ENCODE measurements at places on chromosomes 12 and 14. TPM values are rescaled to one million over a fixed set of nuclear protein-coding genes. Genes with fewer than 3 reads are reported as not detected.

RFC5 gene
- total RNA-seq: 73.8 TPM

ART4 gene
- total RNA-seq: not detected

OR6C2 gene
- total RNA-seq: not detected

TEX52 gene
- total RNA-seq: 0.17 TPM

CLEC4D gene
- total RNA-seq: not detected

ARPC3 gene
- 279 TPM for total RNA-seq

DNA sequence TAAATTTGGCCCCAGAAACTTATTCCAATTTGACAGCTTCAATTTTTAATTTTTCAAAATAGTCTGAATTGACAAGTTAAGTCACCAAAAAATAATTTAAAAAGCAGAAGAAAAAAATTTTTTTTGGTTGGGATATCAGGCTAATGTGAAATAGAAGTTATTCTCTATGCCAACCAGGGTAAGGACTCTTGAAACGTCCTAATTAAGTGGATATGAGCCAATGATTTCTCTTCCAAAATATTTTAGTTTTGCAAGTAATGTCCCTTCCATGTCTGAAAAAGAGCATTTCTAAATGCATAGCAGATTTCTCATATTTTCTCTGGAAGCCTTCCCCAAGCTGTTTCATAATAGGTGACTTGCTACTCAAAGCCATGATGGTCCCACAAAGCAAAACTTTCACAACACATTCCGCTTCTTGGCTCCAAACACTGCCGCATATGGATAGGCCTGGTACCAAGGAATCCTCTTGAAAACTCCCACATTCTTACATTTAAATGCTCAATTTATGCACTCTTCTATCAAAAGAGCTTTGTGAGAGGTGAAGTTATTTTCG lies 65.1 kb downstream of the SIX6 start:
- no peak for DNase-seq

- peak; percentile 41 for DNase-seq
Observed at GRCh38 chr12:2691006-2691344, 103.8 kb upstream of the FKBP4 start.

- DNase-seq: no peak
Observed at GRCh38 chr12:55659486-55660385, 23.0 kb downstream of the OR10P1 start.

GRCh38 chr12:117069926-117070900 lies 29.0 kb downstream of the TESC start:
- no peak for DNase-seq

- no peak for DNase-seq
Observed at GRCh38 chr14:64444140-64444539, 21.2 kb upstream of the AKAP5 start.

GRCh38 chr12:131351319-131352028 lies 359.4 kb upstream of the SFSWAP start:
- no peak for DNase-seq

DNA sequence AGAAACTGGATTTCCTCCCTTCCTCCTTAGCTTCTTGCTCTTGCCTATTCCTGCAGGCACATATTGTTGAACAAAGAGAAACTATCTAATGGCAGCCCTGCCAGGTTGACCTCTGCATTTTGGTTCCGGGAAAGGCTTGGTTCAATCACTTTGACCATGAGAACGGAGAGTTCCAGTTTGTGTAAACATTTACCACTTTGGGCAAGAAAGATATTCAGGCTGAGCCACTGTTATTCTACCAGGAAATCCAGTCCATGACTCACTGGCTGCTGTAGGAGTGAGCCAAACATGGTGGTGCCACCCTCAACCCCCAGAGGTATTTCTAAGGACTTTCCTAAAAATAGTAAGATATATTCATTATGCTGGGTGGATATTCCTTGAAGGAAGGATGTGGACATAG lies 242.2 kb upstream of the OR4E1 start:
- DNase-seq: no peak

DNA sequence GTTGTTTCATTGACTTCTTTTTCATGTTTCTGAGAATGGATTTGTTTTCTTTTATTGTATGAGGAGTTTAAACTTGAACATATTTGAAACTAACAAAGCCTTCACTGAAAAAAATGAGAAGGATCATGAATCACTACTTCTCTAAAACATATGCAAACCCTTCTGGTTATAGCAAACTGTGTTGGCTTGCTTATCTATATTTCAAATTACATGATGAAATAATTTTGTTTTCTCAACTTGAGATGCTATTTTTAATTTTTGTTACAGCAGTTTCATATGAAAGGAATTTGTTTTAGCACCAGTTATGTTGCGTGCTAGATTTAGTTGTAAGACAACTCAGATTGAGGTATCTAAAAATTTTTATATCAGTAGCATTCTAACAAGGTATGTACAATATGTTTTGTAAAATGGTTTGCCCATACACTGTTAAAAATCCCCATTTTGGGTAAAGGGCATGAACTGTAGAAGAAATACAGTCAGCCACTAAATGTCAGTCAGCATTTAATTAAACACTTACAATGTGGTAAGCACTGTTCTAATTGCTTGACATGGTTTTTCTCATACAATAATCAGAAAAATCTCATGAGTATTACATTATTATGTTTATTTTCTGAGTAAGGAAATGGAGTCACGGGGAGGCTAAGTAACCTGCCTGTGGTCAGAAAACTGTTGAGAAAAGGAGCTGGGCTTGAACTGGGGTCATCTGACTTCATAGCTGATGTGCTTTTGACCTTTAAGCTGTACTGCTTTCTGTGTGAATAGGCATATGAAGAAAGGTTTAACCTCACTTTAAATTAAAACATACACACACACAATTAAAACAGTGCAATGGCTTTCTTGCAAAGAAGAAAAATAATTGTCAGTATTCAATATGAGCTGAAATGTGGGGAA lies 105.7 kb downstream of the PLEKHA5 start:
- no peak for DNase-seq

DNA sequence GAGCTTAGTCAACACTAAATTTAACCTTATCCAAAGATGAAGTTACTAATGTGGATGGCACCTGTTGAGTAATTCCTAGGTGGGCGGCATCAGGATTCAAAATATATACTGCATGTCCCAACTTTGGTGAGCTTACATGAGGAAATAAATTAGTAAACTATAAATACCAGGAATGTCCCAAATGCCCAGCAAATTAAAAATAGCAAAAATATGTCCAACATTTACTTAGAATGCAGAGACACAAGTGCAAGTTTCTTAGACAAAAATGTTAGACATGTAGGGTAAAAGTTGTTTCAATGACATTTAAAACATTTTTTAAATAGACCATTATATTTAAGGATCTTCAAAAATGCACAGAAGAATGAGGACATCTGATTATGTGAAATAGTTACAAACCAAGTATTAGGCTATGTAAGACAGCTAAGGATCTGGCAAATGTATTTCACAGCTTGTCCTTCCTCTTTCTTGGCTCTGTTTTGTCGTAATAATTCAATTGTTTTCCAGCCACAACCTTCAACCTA lies 115.9 kb downstream of the NAV3 start:
- no peak for DNase-seq

GRCh38 chr14:76484355-76484754 lies 108.4 kb downstream of the ESRRB start:
- DNase-seq: no peak

DNA sequence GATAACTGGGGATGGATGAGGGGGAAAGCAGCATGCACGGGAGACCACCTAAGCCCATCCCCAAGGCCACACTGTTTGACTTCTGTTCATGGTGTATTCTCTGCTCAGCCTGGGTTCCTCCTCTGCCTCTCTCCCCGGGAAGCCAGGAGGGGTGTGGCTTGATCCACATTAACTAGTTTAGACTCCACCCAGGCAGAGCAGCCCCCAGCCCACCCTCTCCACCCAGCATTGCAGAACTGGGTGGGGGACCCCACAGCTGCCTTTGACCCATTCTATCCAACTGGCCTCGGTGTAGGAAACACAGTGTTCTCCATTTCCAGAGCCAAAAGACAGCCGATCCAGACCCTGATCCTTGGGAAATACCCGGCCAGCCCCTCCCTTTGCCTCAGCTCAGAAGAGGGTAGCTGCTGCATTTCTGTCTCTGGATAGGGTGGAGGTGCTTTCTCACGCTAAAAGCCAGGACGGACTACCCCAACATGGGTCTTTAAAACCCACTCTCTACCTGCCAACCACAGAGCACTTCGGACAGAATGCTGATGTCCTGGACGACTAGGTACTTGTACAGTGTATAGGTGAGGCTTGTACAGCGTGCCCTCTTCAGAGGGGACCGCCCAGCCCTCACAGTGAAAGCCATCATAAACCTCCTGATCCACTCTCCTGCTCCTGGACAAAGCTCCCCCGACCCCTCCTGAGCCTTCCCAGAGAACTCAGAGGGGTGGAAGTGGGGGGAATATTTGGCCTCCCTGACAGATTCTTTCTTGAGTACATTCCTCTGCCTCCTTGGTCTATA lies 9.4 kb downstream of the SPRYD3 start:
- DNase-seq: no peak

DNA sequence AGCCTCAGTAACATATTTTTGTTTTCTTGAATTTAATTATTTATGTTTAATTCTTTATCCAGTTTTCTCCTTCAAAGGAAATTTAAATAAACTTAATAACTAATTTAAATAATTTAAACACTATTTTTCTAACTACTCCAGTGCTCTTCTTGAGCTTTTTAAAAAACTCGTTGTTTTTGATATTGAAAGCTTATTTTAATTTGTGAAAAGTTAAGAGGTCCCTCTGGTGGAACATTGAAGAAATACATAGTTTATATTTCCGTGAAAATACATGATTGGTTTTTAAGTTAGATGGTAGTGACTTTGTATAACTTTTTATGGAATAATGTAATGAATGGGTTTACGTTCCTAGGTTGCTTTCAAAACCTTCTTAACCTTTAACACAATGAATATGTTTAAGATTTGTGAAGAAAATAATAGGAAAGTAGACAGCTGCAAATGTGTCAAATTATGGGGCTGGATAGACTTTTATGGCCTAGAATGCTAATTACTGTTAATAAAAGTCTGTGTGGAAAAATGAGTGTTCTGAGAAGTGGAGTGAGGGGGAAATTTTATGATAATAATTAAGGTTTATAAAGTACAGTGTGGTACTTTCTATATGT lies 45.9 kb upstream of the MSRB3 start:
- no peak for DNase-seq

DNA sequence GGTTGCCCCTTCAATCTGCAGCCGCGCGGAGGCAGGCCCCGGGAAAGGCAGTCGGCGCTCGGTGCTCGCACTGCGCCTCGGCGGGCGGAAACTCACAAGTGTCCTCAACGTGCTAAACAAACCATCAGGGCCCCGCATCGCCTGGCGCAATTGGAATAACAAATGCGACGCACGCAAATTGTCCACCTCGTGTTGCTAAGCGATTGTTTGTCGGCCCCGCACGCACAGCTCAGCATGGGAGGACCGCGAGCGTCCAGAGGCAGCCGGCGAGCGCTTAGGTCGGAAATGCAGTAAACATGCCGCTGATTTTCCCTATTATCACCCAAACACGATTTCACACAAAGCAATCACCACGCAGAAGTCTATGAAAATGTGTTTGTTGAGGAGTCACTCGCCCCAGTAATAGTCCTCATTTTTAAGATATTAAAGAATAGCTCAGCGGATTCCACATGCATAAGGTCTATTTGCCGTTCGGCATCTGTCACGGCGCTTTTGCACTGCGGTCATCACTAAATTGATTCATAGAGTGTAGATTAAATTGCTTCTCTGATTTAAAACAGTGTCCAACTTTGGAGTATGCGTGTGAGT lies 3.2 kb upstream of the GSC start:
- no peak for DNase-seq

DNA sequence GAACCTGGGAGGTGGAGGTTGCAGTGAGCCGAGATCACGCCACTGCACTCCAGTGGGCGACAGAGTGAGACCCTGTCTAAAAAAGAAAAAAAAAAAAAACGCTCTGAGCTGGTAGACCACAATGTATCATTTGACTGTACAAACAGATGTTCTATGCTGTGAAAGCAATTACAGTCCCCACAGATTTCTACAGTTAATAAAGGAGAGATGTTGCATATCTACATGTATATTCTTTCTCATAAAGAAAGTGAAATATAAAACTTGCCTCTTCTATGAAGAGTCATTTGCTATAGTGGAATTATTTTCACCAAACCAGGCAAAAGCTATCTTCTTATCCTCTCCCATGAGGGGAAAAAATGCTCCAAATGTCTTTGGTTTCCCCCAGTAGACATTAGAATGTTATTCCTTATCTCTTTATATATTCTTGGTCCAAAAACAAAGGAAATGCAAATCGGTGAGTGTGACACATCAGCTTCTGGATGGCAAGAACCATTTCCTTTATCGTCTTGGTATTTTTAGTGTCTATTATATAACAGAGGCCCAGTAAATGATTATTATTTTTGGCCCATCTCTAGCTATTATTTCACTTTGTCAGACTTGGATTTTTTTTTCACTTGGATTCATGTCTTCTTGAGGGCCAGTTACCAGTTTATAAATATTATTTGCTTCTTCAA lies 230.4 kb downstream of the SSPN start:
- no peak for DNase-seq

DNA sequence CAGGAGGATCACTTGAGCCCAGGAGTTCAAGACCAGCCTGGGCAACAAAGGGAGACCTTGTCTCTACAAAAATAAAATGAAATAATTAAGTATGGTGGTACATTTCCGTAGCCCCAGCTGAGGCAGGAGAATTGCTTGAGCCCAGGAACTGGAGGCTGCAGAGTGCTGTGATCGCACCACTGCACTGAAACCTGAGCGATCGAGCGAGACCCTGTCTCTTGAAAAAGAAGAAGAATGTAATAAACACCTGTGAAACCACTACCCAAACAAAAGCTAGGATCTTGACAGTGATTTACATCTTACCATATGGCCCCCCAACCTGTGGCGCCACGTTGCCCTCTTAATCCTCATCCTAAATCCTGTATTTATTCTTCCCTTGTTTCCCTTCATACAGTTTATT lies 5.7 kb upstream of the DTX1 start:
- no peak for DNase-seq

DNA sequence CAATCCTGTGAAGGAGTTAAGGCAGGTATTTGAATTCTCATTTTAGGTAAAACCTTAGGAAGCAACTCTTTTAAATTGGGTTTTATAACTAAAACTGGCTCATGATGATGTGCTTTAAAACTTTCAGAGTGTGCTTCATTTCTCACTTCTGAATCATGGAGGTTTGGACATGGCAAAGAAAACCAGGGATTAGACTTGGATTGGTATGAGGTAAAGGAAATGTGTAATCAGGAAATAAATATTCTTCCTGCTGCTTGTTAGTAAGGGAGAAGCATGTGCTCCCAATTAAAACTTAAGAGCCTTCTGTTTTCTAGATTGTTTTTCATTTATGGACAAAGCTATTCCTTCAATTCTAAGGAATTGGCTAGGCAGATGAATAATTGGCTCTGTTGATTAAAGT lies 57.4 kb downstream of the FBXO33 start:
- no peak for DNase-seq

DNA sequence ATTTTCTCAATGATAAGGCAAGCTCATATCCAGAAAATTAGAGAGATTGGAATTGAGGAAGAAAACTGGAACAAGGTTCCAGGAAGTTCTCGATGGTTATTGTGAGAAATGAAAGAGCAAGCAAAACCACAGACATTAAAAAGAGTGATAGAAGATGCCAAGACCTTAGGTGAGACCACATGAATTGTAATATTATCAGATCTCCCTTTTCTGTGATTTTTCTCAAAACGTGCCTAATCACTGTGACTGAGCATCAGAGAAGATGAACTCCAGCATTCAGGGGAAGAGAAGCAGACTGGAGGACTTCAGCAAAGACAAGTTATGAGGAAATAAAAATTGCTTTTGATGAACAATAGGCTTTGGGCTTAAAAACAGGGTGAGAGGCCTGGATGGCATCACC lies 278.8 kb downstream of the SOX5 start:
- no peak for DNase-seq
